Kasumi-1 (cell line): ENCODE measurements at places on chromosomes 7 and 10.

- peak; percentile 13 for DNase-seq
These were observed 193.7 kb downstream of the PTPN20 start for GRCh38 chr10:47104786-47105385.

DNA sequence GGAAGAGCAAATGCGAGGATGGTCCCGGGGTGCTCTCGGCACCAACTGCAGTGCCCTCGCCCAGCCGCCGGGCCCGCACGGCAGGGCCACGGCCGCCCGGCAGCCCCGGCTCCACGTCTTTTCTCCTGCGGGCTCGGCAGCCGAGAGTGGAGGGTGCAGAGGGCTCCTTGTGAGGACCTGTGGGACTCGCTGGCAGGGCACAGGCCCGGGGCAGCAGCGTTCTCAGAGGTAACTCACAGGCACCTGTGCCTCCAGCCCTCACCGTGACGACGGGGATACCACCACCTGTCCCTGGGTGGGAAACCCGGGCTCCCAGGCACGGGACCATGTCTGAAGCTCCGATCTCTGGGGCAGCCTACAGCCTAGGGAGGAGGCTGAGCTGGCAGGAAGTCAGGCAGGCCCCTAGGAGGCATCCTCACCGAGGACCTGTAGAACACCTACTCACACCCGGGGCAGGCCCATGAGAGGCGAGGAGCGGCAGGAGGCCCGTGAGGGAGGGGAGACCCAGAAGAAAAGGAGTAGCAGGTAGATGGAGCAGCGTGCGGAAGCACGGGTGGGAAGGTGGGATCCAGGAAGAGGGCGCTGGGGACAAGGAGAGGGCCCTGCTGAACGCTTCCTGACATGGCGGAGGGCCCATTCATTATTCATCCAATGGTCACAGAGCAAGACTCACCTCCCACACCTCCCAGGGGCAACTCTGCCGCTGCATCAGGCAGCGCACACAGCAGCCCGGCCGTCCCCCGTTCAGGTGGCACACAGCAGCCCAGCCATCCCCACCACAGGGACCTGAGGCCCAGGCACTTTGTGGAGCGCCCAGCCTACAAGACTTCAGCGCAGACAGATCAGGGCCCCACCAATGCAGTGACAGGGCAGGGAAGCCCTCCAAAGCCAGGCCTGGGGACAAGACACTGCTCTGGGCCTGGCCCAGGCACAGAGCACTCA, 244.9 kb downstream of the MAD1L1 start:
- no peak for DNase-seq

GRCh38 chr7:134809616-134810015, 30.2 kb downstream of the CALD1 start:
- no peak for DNase-seq

- no peak for DNase-seq
These were observed 40.9 kb upstream of the ATRNL1 start for GRCh38 chr10:115052226-115052625.

DNA sequence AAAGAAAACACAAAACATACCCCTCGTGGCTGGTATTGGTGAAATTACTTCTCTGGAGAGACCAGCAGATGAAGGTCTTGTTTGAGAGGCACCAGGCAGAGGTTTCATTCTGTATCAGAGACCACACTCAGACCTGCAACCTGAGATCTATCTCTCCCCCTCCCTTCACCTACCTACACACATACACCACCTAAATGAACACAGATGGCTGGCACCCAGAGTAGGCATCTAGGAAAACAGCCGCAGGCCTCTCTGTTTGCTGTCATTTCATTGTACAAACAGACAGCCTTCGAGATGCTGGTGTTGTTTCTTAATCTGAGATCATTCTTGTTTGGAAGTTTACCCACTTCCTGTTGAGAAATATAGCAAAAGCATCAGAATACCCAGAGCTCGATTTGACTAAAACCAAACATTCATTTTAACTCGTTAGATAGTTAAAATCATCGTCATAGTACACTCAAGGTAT, 173.9 kb upstream of the SLC25A13 start:
- DNase-seq: no peak

GRCh38 chr7:53900856-53901528, 641.2 kb upstream of the VSTM2A start:
- no peak for DNase-seq

GRCh38 chr10:63670291-63670898, 149.2 kb downstream of the REEP3 start:
- DNase-seq: no peak

GRCh38 chr7:112444505-112444904, 5.8 kb upstream of the IFRD1 start:
- DNase-seq: no peak

DNA sequence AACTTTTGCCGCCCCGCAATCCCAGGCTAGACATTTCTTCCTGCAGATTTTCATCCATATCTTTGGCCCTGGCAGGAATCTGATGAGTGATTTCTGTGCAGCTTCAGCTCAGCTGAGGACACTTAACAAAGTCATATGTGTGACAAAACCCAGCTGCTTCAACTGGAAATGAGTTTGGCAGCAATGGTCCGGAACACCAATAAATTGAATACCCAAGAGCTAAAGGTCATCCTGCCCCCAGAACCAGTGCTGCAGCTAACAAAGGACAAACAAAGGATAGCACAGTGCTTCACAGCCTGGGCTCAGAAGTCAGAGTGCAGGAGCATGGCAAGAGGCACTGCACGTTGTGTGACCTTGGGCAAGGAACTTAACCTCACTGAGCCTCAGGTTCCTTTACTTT, 40.0 kb upstream of the TRIL start:
- DNase-seq: no peak

DNA sequence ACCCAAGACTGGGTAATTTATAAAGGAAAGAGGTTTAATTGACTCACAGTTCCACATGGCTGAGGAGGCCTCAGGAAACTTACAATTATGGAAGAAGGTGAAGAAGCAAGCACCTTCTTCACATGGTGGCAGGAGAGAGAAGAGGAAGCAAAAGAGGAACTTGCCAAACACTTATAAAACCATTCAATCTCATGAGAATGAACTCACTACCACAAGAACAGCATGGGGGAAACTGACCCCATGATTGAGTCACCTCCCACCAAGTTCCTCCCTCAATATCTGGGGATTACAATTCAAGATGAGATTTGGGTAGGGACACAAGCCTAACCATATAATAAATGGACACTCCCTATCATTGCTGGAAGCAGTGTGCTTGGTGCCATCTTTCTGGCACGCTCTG, 506.3 kb downstream of the CALN1 start:
- DNase-seq: no peak

DNA sequence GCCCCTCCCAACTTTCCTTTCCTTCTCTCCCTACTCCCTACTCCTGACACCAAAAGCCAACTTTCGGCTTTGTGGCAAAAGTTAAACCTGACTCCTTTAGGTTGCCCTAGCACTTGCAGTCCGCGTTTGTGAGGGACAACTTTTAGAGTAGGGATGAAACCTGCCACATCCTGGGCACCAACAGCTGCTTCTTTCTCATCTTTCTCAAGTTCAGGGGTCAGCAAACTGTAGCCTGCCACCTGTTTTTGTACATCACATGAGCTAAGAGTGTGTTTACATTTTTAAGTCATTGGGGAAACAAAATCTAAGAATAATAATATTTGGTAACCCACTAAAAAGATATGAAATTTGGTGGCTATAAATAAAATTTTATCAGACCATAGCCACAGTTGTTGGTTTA, 660.6 kb downstream of the KCNMA1 start:
- no peak for DNase-seq

GRCh38 chr7:39950473-39951225, 593 bp downstream of the CDK13 start:
- DNase-seq: peak; percentile 43

GRCh38 chr10:44513591-44513990, 128.7 kb upstream of the CXCL12 start:
- DNase-seq: no peak
